ENCODE measurements at places on chromosomes 4 and X.

DNA sequence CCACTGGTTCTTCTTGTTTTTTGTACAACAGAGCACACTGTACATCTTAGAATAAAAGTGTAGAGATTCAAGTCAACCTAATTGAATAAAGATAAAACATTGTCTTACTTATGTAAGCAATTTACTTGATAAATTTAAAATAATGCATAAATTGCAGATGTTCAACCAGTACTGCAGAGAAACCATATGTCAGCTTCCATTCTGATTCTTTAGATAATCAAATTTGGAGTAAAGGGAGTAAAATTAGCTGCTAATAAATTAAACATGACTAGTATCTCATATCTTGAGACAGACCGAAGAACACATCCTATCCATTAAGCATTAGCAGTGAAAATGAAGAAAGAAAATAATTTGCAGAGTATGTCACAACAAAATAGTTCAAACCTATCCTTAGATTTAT lies 261.2 kb downstream of the GASK1B start:
- no peak for DNase-seq

DNA sequence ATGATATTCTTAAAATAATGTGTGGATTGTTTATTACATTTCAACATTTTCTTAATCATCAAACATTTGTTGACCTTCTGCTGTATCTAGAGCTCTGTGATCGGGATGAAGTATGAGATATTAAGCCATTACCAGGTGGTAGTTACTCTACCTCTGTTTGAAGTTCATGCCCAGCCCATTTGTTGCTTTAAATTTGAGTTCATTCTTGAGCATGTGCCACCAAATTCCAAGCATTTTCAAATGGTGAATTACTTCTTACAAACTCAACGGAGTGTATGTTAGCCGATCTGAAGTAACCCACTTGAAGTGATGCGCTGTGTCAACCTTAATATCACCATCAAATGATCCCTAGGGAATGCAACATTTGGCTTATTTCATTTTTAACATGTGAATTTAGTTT lies 7.3 kb upstream of the DTHD1 start:
- no peak for DNase-seq

GRCh38 chr4:128298146-128298758 lies 10.6 kb upstream of the PGRMC2 start:
- DNase-seq = no peak

DNA sequence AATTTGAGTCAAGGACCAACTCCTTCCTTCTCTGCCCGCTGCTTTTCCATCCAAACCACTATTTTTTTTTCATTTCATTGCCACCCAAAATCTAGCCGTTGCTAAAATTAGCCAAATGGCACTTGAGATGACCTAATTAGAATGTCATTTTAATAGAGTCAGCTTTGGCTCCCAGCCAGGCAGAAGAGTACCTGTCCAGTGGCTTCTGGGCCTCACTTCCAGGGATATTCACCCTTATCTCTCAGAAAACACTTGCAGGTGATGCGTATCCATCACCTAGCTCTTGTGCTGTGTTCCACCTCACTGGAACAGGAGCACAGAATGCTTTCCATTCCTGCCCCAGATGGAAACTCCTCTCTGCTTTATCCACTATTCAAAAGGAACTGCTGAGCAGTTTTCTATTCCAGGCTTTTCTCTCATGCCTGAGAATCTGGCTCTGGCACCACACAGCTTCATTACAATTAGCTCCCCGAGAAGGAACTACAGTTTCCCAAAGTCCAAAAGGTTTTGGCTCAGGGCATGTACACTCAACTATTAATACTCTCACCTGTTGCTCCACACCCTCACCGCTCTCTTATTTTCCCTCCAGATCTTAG lies 18.5 kb downstream of the MAGEA9B start:
- DNase-seq = no peak

GRCh38 chrX:40573763-40574162 lies 7.0 kb upstream of the ATP6AP2 start:
- no peak for DNase-seq

Measured in GM18507 (cell line).